Mesothelial cell of epicardium (in vitro differentiated cells): ENCODE measurements at places on chromosomes 1 and 21. TPM values are rescaled to one million over a fixed set of nuclear protein-coding genes. Genes with fewer than 3 reads are reported as not detected.
A peak's percentile ranks its signal among the peaks of the same experiment; 100 is the strongest.

- H3K27ac ChIP-seq: no peak overlapping the region
- H3K27me3 ChIP-seq: no peaks in the 10 kb centered on the region
- no peak overlapping the region for H3K4me3 ChIP-seq
- H3K36me3 ChIP-seq: no peaks in the 10 kb centered on the region
- no peak for DNase-seq
These were observed 39.3 kb upstream of the EPS8L3 start for GRCh38 chr1:109802901-109803561.

DNA sequence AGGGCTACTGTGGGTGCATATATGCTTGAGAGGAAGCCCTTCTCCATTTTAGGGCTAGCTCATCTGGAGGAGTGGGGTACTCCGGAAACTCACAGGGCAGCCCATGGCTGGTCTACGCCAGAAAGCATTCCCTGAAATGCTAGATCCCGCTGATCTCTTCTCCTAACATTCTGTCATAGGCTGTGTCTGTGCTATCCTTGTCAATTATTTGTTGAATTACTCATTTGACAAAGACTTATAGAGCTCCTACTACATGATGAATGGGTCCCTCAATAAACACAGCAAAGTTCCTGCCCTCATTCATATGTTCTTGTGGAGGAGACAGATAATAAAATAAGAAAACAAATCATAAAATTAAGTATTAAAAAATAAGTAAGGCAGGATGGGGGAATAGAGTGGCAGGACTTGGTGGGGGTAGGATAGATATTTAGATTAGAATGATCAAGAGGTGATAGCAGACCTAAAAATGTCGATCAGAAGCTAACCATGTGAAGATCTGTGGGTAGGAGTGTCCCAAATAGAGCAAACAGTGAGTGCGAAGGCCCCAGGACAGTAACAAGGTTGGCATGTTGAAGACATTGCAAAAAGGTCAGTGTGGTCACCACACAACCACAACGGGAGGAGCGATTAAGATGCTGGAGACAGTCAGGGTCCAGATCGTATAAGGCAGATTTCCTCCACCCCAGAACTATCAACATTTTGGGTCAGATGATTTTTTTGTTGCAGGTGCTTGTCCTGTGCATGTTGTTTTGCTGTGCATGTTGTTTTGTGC is 13.2 kb downstream of the NGF start:
- no peaks in the 10 kb centered on the region for H3K36me3 ChIP-seq
- DNase-seq: no peak
- no peak overlapping the region for H3K27ac ChIP-seq
- peaks cover 23% of the 10 kb centered on the region for H3K4me1 ChIP-seq
- no peak overlapping the region for H3K4me3 ChIP-seq

DNA sequence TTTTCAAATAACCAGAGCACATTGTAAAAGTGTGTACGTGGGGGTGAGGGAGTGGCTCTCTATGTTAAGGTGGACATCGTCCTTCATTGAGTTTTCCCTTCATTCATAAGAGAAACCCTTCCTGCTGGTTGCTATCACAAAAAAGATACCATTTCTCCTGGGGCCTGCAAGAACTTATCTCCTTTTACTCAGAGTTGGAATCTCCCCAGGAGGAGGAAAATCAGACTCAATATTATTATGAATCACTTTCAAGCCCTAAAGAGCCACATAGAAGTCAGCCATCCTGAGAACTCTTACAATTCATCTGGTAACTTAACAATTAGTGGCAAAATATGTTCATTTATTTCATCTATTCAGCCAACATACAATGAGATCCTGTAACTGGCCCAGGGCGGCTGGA is 27.1 kb upstream of the TGFBR3 start:
- H3K27me3 ChIP-seq: no peaks in the 10 kb centered on the region
- H3K36me3 ChIP-seq: no peaks in the 10 kb centered on the region
- no peak overlapping the region for H3K4me3 ChIP-seq

DNA sequence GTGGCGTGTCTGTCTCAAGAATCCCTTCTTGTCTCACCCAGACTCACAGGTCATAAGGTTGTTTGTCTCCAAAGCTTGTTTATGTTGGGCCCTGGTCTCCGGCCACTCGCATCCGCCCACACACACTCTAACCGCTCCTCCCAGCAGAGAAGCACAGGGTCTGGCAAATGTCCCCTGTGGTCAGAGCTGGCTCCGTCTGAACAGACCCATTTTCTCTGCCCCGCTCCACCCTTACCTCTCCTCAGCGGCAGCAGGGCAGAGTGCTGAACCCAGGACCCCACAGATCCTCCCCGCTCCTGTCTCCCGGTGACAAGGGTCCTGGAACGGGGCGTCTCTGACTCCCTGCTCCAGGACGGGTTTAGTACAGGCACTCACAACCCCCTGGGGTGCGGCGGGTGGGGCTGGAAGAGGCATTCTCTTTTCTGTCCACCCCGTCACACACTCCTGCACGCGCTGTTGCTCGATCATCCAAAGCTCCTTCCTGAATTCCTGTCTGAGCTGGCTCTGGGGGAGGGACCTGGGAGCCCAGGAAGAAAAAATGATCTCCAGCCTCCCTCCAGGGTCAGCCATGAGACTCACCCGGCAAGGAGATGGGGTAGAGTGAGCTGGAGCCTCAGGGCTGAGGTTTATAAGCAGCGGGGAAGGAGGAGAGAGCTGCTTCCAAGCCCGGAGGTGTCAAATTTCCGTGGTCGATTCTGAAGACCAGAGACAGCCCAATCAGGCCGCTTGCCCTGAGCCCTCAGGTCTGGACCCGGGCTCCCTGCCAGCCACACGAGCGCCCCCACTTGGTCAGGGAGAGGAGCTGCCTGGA is at the start of gene S100A13:
S100A13 (minus strand) TSS at position 602 of the 811 bp plus-strand sequence. CDS start 1,033 bp downstream, outside the sequence.
- DNase-seq: peak; percentile 60
- H3K36me3 ChIP-seq: peaks cover 16% of the 10 kb centered on the region
- H3K4me3 ChIP-seq: peak within 1 kb of the TSS; percentile 80
- peaks cover 44% of the 10 kb centered on the region for H3K4me1 ChIP-seq
- H3K27ac ChIP-seq: peak within 1 kb of the TSS; percentile 97

GRCh38 chr1:19040010-19040680 is 83.7 kb upstream of the IFFO2 start:
- H3K4me3 ChIP-seq: no peak overlapping the region
- H3K4me1 ChIP-seq: peaks cover 14% of the 10 kb centered on the region
- H3K27ac ChIP-seq: no peak overlapping the region

- H3K27ac ChIP-seq: no peak overlapping the region
- peaks cover 17% of the 10 kb centered on the region for H3K4me1 ChIP-seq
- peaks cover 12% of the 10 kb centered on the region for H3K36me3 ChIP-seq
These were observed 165.1 kb downstream of the TGFB2 start for GRCh38 chr1:218510153-218510772.

DNA sequence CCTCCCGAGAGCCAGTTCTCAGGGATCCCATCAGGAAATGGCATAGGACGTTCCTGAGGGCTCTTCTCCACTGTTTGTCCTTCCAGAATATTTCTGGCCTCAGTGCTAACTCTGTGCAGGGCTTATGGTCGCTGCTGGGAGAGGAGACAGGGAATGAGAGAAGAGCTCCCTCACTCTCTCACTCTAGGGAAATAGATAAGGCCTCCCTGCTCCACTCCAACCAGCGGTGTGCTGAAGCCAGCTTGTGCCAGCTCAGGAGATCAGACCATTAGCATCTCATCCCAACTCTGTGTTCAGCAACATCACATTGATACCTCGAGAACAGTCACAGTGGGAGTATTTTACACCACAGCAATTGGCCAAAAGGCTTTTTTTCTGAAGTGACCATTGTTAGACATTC is 49.2 kb upstream of the ZC3H12A start:
- DNase-seq: no peak
- H3K27ac ChIP-seq: no peak overlapping the region
- no peaks in the 10 kb centered on the region for H3K4me1 ChIP-seq
- no peaks in the 10 kb centered on the region for H3K36me3 ChIP-seq
- H3K4me3 ChIP-seq: no peak overlapping the region

GRCh38 chr1:207672522-207673130 is 27.7 kb downstream of the CR1L start:
- no peaks in the 10 kb centered on the region for H3K36me3 ChIP-seq
- H3K27ac ChIP-seq: no peak overlapping the region
- peaks cover 64% of the 10 kb centered on the region for H3K27me3 ChIP-seq
- no peak for DNase-seq

GRCh38 chr1:65209005-65209885 is 61.2 kb downstream of the AK4 start:
- no peak overlapping the region for H3K4me3 ChIP-seq
- H3K27ac ChIP-seq: no peak overlapping the region
- no peaks in the 10 kb centered on the region for H3K36me3 ChIP-seq
- peaks cover 5% of the 10 kb centered on the region for H3K27me3 ChIP-seq

DNA sequence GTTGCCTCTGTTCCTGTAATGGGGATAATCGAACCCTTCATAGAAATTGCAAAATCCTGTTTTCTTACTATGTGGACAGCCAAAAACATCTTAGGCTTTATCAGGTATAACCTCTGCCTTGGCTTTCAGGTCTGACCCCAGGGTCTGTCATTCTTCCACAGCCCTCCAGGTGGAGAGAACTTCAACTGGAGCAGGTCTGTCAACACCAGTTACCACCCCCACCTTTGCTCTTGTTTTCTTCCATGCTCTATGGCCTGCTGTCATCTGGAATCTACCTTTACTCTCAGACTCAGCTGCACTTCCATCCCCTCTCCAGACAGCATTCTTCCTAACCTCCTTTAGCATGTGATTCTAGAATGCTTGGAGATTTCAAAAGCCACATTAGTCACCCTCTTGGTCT is 10.4 kb upstream of the GJA9 start:
- H3K27me3 ChIP-seq: no peaks in the 10 kb centered on the region
- no peak overlapping the region for H3K4me3 ChIP-seq
- peaks cover 2% of the 10 kb centered on the region for H3K4me1 ChIP-seq
- no peak for DNase-seq

- H3K27me3 ChIP-seq: peaks cover 1% of the 10 kb centered on the region
- H3K36me3 ChIP-seq: no peaks in the 10 kb centered on the region
- no peak for DNase-seq
- H3K4me3 ChIP-seq: no peak overlapping the region
- H3K4me1 ChIP-seq: peaks cover 2% of the 10 kb centered on the region
- no peak overlapping the region for H3K27ac ChIP-seq
These were observed 147.5 kb upstream of the EDN2 start for GRCh38 chr1:41631971-41632370.

- no peaks in the 10 kb centered on the region for H3K36me3 ChIP-seq
- H3K4me1 ChIP-seq: peaks cover 31% of the 10 kb centered on the region
- DNase-seq: peak; percentile 69
- H3K27me3 ChIP-seq: peaks cover 6% of the 10 kb centered on the region
These were observed 953 bp downstream of the PTPRU start for GRCh38 chr1:29237129-29237821.

DNA sequence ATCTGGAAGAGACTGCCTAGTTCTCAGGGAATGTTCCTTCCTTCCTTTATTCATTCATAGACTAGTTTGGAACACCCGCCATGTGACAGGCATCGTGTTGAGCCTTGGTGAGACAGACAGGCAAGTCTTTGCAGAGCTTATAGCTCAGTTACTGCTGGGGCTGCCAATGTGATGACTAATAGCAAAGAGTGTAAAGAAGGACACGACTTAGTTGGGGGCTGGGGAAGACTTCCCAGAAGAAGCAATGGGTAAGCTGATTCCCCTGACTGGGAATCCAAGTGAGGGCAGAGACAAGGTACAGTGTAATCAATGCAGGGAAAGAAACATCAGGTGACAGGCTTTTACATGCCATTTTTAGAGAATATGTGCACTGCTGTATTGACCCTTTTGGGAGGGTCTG is 51.2 kb downstream of the TENT5C start:
- peaks cover 8% of the 10 kb centered on the region for H3K4me1 ChIP-seq
- no peak overlapping the region for H3K27ac ChIP-seq
- no peak overlapping the region for H3K4me3 ChIP-seq
- peaks cover 12% of the 10 kb centered on the region for H3K27me3 ChIP-seq
- H3K36me3 ChIP-seq: no peaks in the 10 kb centered on the region
- DNase-seq: no peak

GRCh38 chr1:6287431-6287886 is 26.6 kb upstream of the GPR153 start:
- H3K36me3 ChIP-seq: no peaks in the 10 kb centered on the region
- no peaks in the 10 kb centered on the region for H3K4me1 ChIP-seq
- H3K27ac ChIP-seq: no peak overlapping the region
- no peak overlapping the region for H3K4me3 ChIP-seq
- H3K27me3 ChIP-seq: no peaks in the 10 kb centered on the region

GRCh38 chr21:26846036-26846931 is 1.1 kb upstream of the ADAMTS1 start:
- H3K27ac ChIP-seq: peak overlapping the region; percentile 99
- peaks cover 10% of the 10 kb centered on the region for H3K36me3 ChIP-seq
- peak; percentile 60 for DNase-seq
- H3K27me3 ChIP-seq: no peaks in the 10 kb centered on the region

DNA sequence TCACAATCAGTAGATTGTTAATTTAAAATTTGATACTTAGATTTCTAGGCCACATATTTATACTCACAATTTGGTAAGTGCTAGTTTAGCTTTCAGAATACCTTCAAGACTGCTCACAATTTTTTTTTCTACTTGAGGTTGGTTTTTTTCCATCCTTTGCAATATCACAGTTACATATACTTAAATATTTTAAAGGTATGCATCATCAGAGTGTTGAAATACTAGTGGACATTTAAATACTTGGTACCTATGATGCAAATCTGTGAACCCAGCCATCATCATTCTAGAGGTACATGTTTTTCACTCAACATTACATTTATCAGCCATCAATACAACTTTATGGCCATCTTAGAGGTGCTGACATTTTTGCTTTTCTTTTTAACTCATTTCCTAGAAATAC is 6.2 kb upstream of the LRRC40 start:
- DNase-seq: no peak
- no peaks in the 10 kb centered on the region for H3K27me3 ChIP-seq
- H3K4me1 ChIP-seq: peaks cover 13% of the 10 kb centered on the region
- H3K27ac ChIP-seq: no peak overlapping the region
- H3K4me3 ChIP-seq: no peak overlapping the region

DNA sequence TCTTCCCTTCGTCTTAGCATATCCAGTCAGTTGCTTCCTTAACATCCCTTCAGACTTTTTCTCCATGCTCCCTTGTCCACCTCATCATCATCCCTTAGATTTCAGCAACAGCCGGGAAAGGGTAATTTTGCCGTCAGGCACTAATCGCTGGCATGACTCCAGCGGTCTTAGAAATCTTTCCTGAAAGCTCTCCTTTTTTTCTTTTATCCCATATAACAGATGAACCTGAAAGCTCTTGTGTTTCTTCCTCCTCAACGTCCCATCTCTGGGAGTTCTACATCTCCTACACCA is 10.4 kb upstream of the BOLA1 start:
- H3K27ac ChIP-seq: no peak overlapping the region
- H3K36me3 ChIP-seq: no peaks in the 10 kb centered on the region
- DNase-seq: no peak
- no peaks in the 10 kb centered on the region for H3K27me3 ChIP-seq
- no peak overlapping the region for H3K4me3 ChIP-seq

GRCh38 chr1:7382971-7383370 is 388.1 kb upstream of the VAMP3 start:
- H3K27ac ChIP-seq: no peak overlapping the region
- peaks cover 41% of the 10 kb centered on the region for H3K4me1 ChIP-seq
- H3K4me3 ChIP-seq: no peak overlapping the region
- H3K27me3 ChIP-seq: no peaks in the 10 kb centered on the region
- no peak for DNase-seq
- H3K36me3 ChIP-seq: no peaks in the 10 kb centered on the region

GRCh38 chr1:173002891-173003838 is 47.6 kb downstream of the TNFSF18 start:
- DNase-seq: no peak
- peaks cover 10% of the 10 kb centered on the region for H3K36me3 ChIP-seq
- H3K27ac ChIP-seq: no peak overlapping the region
- H3K27me3 ChIP-seq: no peaks in the 10 kb centered on the region

Gene ETV3L
- not detected in 3 replicates for total RNA-seq

Gene PGLYRP4
- total RNA-seq: 0.11 TPM in 1 of 3 replicates, not detected in the others

Gene HSD3B2
- total RNA-seq: 0.29 to 0.35 TPM (median 0.32 TPM) in 3 replicates

Gene COL6A2
- total RNA-seq: 846 to 986 TPM (median 933 TPM) in 3 replicates

Gene SPRR2E
- 1.2 to 1.9 TPM (median 1.9 TPM) in 3 replicates for total RNA-seq

Gene F5
- total RNA-seq: 32.2 to 43.5 TPM (median 38.6 TPM) in 3 replicates

Gene MAP3K6
- total RNA-seq: 10.3 to 13.7 TPM (median 11.8 TPM) in 3 replicates

Gene TTLL7
- total RNA-seq: 12.7 to 13.3 TPM (median 12.7 TPM) in 3 replicates

Gene MRPL39
- 21.4 to 26.4 TPM (median 23.8 TPM) in 3 replicates for total RNA-seq

Gene FOXD3
- total RNA-seq: not detected in 3 replicates

Gene PSMA5
- 67.2 to 70.9 TPM (median 69.7 TPM) in 3 replicates for total RNA-seq
